ENCODE measurements at places on chromosomes 12 and 14. TPM values are rescaled to one million over a fixed set of nuclear protein-coding genes. Genes with fewer than 3 reads are reported as not detected.

GRCh38 chr14:74155287-74155686 is 70.5 kb downstream of the LIN52 start:
- no peak for ATAC-seq

DNA sequence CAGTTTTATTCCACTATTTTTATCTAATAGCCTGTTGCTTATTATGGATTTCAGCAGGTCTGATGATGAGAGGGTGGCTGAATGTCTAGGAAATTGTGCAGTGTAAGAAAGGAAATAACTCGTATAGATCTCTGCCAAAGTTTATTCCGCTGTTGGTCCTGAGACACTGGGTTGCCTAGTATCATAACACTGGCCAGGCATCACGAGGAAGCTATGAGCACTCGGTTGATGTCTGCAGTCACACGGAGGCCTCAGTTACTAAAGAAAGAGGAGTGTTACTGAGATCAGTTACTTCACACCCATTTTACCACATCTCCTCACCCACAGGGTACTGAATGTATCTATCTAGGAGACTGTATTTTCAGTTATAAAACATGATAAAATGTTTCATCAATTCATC is 21.9 kb downstream of the BHLHE41 start:
- ATAC-seq: no peak

- peak; percentile 47 for ATAC-seq
These were observed 2.6 kb downstream of the SVOP start for GRCh38 chr12:109018296-109018695.

GRCh38 chr12:113854385-113855142 is 111.6 kb downstream of the RBM19 start:
- ATAC-seq: peak; percentile 76

DNA sequence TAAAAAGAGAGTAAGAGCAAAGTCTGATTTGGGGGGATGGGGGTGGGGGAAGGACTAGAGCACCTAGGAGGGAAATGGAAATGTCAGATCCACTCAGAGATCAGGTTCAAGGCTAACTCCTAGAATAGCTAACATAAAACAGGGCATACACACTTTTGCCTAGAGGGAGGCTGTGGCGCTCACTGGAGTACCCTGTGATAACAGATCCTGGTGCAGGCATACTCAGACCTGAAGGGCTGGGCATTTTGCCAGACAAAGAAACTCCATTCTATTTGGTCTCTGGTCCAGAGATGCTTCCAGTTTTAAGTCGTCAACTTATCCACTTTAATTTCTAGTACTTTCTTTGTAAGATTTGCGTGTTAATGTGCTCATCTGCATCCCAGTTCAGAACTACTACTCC is 5.8 kb downstream of the CTDSP2 start:
- ATAC-seq: no peak

DNA sequence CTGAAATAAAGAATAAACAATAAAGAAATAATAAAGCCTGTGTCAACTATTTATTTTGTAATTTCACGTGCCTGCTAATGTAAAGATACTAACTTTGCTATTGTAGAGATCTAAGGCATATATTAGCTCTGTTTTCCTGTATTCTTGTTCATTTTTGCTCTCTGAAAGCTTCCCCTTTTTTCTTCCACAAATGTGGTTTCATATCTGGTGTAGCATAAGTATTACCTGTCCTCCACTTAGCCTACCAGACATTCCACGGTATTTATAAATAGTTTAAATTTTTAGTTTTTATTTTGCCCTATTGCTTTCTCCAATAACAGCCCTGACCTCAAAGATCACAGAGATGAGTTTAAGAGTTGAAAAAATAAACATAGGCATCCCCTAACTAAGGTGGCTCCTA is 92.6 kb upstream of the ATP2B1 start:
- no peak for ATAC-seq

DNA sequence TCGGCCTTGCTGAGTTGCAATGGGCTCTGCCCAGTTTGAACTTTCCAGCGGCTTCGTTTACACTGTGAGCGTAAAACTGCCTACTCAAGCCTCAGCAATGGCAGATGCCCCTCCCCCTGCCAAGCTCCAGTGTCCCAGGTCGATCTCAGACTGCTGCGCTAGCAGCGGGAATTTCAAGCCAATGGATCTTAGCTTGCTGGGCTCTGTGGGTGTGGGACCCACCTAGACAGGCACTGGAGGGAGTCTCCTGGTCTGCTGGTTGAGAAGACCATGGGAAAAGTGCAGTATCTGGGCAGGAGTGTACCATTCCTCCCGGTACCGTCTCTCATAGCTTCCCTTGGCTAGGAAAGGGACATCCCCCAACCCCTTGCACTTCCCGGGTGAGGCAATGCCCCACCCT is 88.2 kb downstream of the KLHL28 start:
- no peak for ATAC-seq

DNA sequence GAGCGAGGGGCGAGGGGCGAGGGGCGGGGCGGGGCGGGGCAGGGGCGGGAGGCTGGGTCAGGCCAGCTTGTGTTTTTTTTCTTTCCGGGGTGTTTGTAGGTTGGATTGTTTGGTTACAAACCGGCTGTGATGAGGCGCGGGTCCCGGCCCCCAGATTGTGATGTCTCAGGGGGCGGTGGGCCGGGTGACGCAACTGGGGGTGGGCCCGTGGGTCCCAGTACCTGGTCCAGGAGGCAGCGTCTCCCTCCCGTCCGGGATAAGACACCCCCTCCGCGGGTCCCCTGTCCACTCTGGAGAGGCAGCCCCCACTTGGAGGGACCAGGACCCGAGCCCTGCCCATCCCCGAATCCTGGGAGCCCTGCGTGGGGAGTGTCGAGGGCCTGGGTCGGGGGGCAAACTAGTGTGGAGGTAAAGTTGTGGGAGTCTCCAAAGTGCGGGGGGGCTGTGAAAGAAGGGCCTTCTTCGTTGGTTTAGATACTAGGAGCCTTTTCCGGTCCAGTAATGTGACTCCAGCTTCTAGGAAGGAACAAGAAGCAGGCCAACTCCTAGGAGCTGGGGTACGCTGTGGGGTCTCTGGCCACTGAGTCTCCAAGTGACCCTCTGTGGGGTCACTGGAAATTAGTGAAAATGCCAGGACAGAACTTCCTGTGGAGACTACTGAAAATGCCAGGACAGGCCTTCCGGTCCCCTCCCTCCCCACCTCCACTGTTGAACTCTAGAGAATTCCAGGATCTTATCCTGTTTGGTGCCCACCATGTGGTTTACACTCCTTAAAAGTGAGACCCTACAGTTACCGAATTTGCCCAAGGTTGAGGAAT is 579 bp upstream of the CLMN start:
- no peak for ATAC-seq

DNA sequence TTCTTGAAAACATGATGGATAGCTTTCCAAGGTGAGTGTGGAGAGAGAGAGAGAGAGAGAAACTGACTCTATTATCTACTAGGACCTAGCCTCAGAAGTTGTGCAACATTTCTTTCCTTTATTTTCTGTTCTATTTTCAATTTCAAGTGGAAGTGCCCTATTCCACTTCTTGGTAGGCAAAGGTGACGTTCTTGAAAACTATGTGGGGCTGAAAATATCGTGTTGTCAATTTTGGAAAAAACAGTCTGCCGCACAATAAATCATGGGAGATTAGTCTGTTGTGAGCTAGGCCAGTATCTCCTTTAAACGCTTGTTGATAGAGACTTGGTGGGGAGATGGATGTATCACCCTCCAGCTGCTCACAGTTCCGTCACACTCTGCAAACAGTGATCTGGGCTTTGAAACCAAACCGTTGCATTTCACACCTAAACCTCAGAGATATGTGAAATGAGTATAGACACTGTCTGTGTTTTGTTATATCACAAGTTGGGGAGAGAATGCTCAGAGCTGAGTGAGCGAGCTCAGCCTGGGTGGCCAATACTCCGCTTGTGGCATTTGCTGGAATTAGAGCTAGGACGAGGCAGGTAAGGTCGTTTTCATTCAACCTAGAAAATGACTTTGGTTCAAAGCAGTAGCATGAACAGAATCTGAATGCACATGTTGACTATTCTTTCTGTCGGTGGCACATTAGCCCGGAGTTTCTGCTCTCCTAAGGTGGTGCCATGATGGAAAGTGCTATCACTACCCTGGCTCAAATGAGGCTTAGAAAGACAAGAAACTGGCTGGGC is 75.1 kb upstream of the ST8SIA1 start:
- ATAC-seq: no peak

GRCh38 chr12:50314636-50315312 is 31.5 kb upstream of the LIMA1 start:
- peak; percentile 49 for ATAC-seq

- no peak for ATAC-seq
These were observed 821.8 kb downstream of the GALC start for GRCh38 chr14:87171141-87171540.

- ATAC-seq: no peak
These were observed 827.8 kb downstream of the DIO2 start for GRCh38 chr14:79383475-79383874.

DNA sequence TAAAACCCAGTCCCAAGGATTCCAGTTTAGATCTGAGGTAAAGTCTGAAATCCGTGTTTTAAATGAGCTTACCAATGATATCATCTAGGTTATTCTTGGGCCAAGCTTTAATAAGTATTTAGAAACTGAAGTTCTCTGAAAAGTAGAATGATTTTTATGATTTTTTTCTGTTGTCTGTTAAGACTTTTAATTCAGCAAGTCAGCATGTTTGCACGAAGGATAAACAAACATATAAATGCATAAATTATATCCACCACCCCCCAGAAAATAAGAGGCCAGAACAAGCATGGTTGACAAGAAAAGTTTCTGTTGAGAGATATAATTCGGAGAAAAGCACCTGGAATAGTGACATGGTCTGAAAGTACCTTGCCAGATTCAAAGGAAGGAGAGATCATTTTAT is 655.7 kb downstream of the NOVA1 start:
- ATAC-seq: no peak

DNA sequence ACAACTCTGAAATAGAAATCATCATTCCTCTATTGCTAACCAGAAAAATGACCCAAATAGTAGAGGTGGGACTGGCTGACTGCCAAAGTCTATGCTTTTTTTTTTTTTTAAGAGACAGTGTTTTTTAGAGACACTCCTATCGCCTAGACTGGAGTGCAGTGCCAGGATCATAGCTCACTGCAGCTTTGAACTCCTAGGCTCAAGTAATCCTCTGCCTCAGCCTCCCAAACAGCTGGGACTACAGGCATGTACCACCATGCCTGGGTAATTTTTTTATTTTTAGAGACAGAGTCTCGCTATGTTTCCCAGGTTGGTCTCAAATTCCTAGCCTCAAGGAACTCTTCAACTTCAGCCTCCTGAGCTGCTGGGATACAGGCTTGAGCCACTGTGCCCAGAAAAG is 19.2 kb downstream of the NR2C1 start:
- ATAC-seq: no peak

DNA sequence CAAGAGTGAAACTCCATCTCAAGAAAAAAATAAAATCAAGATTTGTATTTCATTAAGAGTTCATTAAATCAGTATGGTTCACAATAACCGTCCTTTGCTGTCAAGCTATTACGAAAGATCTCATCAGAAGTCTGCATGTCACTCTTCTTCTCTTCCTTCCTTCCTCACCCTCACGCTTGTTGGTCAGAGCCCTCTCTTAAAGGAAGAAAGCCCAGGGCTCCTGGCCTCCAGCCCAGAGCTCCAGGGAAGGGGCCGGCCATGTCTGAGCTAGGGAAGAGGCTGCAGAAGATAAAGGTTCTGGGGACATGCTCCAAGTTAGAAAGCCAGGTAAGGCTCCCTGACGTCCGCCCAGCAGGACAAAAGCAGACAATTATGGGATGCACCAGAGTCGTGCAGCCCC is 43.1 kb upstream of the DLK1 start:
- no peak for ATAC-seq

GRCh38 chr12:1847411-1847810 is 27.0 kb downstream of the LRTM2 start:
- ATAC-seq: no peak

DNA sequence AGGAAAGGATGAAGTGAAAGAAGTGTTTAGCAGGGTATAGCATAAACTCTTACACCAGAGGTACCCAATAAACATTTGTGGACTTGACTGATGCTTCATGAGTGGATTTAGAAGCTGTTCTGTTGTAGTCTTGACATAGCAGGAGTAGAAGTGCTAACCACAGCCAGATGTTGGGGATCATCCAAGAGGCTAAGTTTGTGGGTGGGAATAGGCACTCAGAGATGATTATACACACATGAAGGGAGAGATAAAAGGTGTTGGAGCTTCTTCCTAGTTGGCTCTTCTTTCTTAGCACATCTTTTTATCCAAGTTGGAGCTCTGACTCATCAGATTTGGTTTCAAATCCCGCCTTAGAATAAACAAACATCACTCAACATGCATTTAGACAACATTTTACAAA is 166.7 kb upstream of the E2F7 start:
- no peak for ATAC-seq

- ATAC-seq: peak; percentile 20
These were observed 89.3 kb upstream of the RFX4 start for GRCh38 chr12:106493531-106493930.

GRCh38 chr12:103673487-103673886 is 86.4 kb downstream of the STAB2 start:
- ATAC-seq: no peak

KRT8 gene
- total RNA-seq: 1.1 TPM

IQSEC3 gene
- 2.2 TPM for total RNA-seq

PTPRR gene
- 3.5 TPM for total RNA-seq

GPR135 gene
- 4.3 TPM for total RNA-seq

DTX1 gene
- total RNA-seq: 16.7 TPM

CEBPE gene
- not detected for total RNA-seq

CLEC1B gene
- total RNA-seq: 0.62 TPM

FAM90A1 gene
- 0.30 TPM for total RNA-seq

KRT71 gene
- total RNA-seq: 0.15 TPM

C12orf54 gene
- total RNA-seq: 9.5 TPM

TSPAN19 gene
- 0.81 TPM for total RNA-seq

ETNK1 gene
- 50.8 TPM for total RNA-seq
